ENCODE measurements at places on chromosomes 3 and 15.

DNA sequence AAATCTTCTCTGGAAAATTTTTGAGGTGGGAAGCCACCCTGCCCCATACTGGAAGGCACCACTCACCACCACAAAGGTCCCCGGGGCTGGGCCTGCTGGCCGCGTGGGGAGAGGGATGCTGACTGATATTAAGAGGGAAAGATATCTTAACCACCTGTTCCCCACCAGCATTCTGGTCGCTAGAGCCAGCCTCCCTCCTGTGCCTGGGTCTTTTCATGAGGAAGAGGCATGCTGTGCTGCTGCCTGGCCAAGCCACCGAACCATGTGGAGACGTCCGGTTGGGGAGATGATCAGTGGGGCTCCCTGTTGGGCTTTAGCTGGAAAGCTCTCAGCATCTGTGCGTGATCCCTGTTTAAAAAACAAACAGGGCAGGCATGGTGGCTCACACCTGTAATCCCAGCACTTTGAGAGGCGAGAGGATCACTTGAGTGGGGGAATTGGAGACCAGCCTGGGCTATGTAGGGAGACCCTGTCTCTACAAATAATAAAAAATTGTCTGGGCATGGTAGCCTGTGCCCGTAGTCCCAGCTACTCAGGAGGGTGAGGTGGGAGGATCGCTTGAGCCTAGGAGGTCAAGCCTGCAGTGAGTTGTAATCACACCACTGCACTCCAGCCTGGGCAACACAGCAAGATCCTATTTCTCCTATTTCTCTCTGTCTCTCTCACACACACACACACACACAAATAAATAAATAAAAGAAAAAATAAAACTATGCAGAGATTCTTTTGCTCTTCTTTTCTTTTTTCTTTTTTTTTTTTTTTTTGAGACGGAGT, 1.0 kb downstream of the KLHL18 start:
- peak; percentile 66 for DNase-seq

- no peak for DNase-seq
These were observed 85.2 kb upstream of the OXTR start for GRCh38 chr3:8854656-8855055.

GRCh38 chr15:24940236-24940635, 14.6 kb upstream of the SNRPN start:
- no peak for DNase-seq

DNA sequence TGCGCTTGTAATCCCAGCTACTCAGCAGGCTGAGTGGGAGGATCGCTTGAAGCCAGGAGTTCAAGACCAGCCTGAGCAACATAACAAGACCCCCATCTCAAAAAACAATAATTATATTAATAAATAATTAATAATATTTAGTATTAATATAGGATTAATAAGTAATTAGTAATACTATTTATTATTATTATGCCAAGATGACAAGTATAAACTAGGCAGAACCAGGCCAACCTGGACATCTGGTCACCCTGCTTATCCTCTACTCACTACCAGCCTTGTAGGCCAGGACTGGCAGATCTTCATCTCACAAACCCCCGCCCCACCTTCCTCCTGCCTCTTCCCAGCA, 429 bp downstream of the CPN2 start:
- DNase-seq = no peak

DNA sequence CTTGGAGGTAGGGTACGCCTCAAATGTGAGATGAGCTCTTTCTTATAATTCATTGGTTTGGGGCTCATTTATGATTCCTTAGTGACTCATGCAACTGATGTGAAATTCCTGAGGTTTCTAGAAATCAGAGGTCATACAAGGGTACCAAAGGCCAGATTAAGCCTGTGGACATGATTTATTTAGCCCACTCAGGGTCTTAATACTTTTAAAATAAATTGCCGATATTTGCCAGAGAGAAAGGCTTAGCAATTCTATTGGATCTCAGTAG, 289.0 kb downstream of the NEK10 start:
- DNase-seq = no peak

- no peak for DNase-seq
These were observed 304.5 kb downstream of the OTOL1 start for GRCh38 chr3:161800985-161801559.

DNA sequence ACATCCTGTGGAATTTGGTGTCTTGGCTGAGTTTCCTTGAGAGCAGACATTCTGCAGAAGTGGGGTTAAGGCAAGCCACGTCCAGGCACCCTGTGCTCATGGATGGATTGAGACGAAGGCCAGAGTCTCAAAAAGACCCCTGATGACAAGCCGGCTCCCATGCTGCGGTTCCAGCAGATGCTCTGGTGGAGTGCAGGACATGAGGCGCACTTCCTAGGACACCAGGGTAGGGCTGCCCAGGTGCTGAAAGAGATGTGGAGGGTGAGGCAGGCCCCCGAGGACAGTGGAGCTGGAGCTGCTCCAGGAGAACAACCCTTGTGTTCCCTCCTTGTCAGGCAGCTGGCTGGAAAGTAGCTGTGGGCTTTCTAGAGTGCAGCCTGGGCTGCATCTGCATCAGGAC, 81.0 kb downstream of the ASB7 start:
- no peak for DNase-seq

DNA sequence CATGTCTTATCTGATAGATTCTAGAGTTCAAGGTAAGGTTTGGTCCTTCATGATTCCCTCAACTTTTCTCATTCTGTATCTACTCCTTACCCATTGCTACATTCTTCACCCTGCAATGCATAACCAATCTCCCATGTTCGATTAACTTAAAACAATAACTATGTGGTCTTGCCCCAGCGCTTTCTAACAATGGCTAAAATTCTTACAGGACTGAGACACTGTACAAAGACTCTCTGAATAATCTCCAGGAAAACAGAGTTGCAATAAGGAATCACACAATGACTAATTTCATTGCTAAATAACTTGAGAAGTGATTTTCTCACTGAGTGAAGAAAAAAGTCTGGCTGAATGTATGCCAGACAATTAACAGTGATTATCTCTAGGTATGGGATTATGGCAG, 69.6 kb upstream of the FAM174B start:
- DNase-seq = no peak

DNA sequence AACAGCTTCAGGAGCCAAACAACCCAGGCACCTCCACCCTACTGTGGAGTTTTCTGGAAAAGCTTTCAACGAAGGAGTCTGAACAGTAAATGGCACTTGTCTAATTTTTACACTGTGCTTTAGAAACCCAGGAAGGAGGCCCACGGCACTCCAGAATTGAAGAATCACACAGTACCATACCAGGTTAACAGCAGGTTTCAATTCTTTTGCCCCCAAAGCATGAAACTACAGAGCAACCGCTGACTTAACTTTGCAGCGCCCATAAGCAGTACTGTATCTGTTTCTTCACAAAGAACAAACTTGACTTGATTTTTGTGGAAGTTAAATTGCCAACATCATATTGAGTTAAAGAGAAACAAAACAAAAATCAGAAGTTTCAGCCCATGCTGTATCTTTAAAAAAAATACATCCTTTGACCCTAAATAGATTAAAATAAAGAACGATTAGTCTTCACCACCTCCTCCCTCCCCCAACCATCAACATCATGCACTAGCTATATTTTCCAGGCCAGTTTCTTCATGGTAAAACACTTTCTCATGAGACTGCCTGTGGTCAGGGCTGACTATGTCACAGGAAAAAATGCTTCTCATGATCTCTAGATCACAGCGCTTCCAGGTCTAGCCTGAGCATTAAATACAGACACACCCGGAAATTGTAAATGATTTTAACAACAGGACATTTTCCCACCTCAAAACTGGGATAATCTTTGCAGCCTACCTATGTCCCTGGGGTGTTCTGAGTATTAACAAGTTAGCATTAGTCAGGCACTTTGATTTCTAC, 456.3 kb downstream of the FOXP1 start:
- DNase-seq = peak; percentile 53

- no peak for DNase-seq
These were observed 223.4 kb downstream of the SNRPN start for GRCh38 chr15:25177955-25178801.

- no peak for DNase-seq
These were observed 301.7 kb downstream of the OXSM start for GRCh38 chr3:26091626-26092025.

DNA sequence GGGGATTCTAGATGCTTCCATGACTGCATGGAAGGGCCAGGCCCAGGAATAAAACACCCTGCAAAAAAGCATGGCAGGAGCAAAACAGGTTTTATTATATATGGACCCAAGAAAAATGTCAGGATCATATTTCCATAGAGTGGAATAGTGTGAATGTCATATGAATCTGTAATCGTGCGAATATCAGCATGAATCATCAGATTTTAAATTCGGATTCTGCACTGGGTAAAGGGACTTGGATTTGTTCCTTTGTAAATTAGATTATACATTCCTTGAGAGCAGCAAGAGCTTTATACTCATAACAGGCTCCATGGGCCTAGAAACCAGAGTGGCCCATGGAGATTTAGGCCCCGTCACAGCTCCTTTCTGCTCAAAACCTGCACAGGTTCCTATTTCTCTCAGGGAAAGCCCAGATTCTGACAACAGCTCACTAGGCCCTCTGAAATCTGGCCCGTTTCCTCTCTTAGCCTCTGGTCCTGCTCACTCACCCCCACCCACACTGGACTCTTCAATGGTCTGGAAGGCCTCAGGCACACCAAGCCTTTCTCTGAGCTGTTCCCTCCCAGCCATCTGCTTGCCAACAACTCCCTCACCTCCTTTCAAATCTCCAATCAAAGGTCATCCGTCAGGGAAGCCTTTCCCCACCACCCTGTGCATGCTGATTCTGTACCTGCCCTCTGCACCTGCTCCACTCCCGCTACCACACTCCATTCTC, 76.0 kb downstream of the FEM1B start:
- DNase-seq = no peak

GRCh38 chr3:64229903-64230302, 4.6 kb upstream of the PRICKLE2 start:
- DNase-seq = no peak

DNA sequence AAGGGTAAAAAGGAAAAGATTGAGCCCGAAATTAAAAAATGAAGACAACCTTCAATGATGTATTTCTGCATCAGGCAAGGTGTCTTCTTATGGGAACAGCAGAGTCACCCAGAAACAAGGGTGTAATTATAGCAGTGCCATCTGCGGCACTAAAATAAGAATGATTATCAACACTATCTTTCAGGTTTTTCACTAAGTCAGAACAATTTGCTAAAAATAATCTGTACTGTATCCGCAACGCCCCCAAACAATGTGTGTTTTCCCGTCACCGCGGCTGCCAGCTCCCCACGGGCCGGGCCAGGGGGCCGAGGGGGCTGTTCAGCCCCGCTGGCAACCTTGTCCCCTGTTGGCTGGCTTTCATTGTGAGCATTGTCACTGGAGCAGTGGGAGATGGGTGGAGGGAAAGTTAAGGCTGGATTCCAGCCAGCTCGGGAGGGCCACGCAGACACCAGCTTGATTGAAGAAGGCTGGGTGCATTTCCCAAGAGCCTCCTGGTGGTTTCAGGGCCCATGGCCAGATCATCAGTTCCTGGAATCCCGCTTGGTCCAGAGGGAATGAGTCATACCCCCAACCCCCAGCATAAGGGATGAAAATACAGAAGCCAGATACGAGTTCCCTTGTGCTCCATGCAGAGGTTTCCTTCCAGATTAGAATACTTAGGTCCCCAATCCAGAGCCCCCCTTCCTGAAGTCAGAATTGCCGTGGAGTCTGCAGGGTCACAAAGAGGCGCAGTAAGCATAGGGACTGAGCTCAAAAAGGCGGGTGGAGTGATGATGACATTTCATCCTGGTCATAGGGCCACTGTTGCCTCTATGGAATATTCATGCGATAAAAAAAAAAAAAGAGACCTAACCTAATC, 90.2 kb upstream of the KLF13 start:
- DNase-seq = no peak

DNA sequence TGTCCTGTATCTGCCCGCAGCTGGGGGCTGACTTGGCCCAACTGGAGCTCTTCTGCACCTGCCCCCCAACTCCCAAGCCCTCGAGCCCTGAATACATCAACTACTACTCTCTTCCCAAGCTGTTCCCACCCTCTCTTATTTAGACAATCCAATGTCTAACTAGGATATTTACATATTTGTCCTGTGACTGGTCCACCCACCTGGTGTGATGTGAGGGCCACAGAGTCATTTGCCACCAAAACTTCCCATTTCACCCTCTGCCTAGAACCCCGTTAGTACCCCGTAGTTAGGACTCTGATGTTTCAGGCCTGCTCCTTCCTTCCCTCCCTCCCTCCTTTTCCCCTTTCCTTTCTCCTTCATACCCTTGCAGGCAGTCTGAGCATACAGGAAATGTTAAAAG, 6.4 kb downstream of the CPLX3 start:
- DNase-seq = no peak

- no peak for DNase-seq
These were observed 25.5 kb downstream of the GLDN start for GRCh38 chr15:51366920-51367319.

- no peak for DNase-seq
These were observed 128.9 kb upstream of the VEPH1 start for GRCh38 chr3:157632075-157632474.

GRCh38 chr3:9944271-9944670, 7.9 kb downstream of the PRRT3 start:
- DNase-seq = no peak

DNA sequence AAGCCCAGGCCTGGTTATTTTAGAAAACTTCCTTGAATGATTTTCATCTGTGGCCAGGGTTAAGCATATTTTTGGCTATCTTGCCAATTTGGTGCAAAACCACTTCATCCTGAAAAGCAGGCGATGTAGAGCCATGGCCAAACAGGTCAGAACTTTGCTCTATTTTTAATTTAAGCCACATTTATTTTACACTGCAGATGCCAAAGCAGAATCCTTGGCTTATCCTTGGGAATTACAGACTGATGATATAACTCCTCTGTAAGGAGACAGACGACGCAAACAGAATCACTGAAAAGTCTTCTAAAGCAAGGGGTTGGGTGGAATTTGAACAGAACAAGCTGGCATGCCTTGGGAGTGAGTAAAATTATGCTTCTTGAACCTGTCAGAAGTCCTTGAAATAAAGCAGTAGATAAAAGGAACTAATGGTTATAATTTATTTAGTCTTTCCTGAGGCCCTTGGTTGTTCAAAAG, 121.9 kb downstream of the CHST2 start:
- DNase-seq = no peak

- DNase-seq = no peak
These were observed 525.5 kb upstream of the MCTP2 start for GRCh38 chr15:93705753-93706455.

- no peak for DNase-seq
These were observed 32.5 kb downstream of the MRPS25 start for GRCh38 chr3:15032650-15033049.

DNA sequence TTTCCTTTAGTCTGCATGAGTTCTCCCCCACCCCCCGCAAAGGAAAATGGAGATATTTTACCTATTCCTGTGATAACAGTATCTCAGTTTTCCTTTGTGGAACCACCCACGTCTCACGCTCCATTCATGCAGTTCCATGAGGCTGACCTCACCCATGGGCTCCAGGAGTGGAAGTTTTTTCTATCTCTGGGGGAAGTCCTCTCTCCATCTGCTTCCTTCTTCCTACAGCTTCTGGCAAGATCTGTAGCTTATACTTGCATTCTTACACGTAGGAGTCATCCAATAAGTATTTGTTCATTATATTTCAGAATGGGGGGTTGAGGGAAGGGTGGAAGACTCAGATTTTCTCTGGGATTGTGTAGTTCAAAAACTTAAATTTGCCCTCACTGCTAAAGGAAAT, 5.8 kb upstream of the GLCE start:
- DNase-seq = no peak
